EL (cell line): ENCODE measurements at places on chromosomes 12 and 14.

DNA sequence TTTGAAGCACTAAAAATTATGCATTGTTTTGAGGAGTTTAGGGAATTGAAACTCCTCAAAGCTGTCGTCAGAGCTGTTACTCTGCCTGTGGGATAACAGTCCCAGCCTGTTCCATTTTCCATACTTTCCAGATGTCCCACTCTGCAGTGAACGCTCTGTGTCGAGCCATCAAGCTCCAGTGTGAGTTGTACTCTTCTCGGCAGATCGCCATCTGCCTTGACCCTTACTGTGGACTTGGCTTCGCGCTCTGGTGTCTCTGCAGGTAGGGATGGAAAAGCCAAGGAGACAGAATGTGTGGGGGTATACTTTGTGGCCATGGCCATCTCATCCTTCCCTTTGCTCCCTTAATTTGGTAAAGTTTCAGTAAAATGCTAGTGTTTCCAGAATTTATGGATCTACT is 35.5 kb upstream of the ATF1 start:
- DNase-seq, result no peak

GRCh38 chr14:70137788-70138187 is 51.0 kb downstream of the SLC8A3 start:
- no peak for DNase-seq

DNA sequence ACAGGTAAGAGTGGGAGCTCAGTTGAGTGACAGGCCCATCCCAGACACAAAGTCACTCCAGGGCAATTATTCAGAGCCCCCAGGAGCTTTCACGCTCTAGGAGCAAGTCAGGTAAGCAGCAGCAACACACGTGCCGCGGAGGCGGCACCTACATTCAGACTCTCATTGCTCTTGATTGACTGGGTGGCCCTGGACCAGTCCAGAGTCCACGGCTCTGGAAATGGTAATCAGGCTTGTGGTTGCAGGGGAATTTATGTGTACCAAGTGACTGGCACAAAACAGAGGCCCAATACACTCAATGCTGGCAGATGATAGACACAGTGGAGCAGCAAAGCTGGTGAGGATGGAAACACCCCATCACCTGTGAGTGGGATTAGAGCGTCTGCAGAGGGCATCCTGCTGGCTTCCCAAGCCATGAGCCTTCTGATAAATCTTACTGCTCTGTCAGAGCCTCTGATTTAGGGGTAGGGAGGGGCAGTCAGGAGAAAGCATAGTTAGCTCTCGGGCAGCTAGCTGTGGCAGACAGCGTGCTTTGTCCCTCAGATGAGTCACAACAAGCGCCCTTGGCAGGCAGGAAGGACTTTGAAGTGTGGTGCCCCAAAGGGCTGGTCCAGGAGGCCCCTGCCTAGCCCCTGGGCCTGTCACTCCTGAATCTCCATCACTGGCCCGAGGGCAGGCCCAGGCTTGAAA is 344.7 kb downstream of the CACNA1C start:
- DNase-seq, result no peak

DNA sequence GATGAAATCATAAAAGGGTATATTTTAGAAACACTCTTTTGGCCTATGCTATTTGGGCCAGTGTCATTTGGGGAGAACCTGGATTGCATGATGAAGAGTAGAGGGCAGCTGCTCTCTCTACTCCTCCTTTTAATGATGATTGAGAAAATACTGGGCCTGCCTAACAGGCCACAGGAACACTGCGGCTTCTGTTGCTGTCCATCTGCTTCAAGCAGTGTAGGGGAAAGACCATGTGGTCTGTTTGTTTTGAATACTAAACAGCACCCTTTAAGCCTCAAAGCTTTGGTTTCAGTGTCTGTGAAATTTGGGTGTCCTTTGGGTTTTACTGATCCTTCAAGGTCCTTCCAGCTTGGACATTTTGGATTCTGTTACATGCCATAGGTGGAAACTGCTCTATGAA is 78.0 kb downstream of the TTC6 start:
- DNase-seq, result no peak

GRCh38 chr12:33370318-33370717 is 69.3 kb downstream of the SYT10 start:
- DNase-seq, result no peak

DNA sequence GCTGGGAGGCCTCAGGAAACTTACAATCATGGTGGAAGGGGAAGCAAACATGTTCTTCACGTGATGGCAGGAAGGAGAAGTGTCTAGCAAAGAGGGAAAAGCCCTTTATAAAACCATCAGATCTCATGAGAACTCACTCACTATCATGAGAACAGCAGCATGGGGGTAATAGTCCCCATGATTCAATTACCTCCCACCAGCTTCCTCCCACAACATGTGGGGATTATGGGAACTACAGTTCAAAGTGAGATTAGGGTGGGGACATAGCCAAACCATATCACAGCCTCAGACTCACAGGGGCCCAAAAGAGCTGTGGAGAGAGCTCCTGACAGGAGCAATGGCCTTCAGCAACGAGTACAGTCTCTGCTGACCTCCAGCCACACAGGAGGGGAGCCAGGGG is 151.4 kb downstream of the GXYLT1 start:
- no peak for DNase-seq

- peak; percentile 48 for DNase-seq
Measured at GRCh38 chr12:52010152-52010622, 3.4 kb downstream of the TAMALIN start.

DNA sequence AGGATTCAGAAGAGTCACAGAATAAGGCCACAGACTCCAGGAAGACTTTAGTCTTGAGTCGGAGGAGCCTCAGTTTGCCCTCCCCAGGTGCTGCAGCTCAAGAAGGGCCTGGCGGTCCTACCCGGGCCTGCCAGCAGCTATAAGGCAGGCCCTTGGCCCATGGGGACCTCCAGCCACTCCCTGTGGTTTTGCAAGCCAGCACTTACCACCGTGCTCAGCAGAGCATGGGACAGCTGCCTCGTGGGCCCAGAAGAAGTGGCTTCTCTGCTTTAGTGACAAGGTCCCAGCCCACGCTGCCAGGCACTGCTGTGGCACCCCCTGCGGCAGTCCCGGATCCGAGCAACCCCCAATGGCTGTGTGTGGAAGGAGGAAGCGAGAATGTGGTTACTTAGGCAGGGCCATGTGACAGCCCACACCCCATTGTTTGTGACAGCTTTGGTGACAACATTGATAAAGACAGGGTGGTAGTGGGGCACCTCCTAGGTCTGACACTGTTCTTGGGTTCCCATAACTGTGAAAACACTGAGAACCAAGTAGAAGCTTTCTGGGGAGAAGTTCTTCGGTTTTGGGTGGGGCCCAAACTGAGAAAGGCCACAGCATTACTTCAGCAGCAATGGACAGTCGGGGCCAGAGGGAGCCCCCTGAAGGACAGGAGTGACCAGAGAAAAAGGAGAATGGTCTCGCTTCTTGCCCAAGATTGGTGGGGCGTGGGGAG is at the start of gene SELPLG:
TSS of gene SELPLG (minus strand) at position 361 of the 715 bp plus-strand sequence. CDS start 9,587 bp downstream, outside the sequence.
- no peak for DNase-seq

DNA sequence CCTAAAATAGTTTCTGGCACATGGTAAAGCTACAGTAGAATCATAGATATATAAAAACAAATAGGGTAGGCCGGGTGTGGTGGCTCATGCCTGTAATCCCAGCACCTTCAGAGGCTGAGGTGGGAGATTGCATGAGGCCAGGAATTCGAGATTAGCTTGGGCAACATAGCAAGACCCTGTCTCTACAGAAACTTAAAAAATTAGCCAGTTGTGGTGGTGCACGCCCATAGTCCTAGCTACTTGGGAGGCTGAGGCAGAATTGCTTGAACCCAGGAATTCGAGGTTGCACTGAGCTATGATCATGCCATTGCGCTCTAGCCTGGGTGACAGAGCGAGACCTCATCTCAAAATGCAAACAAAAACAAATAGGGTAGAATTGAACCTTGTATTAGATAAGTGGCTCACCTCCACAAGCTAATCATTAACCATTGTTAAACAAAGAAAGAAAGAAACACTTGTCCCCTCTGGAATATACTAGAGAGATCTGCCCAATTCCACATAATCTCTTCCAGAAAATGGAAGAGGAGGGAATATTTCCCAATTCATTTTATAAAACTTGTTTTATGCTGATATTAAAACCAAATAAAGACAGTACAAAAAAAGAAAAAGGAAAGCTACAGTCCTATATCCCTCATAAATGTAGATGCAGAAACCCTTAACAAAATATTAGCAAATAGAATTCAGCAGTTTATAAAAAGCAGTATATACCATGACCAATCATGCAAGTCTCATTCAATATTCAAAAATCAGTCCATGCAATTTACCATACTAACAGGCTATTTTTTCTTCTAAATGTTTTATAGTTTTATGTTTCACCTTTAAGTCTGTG is 22.7 kb upstream of the DHRS2 start:
- no peak for DNase-seq

GRCh38 chr12:114682785-114683708 is 928 bp downstream of the TBX3 start:
- no peak for DNase-seq

GRCh38 chr14:22671622-22672021 is 27.5 kb upstream of the OR6J1 start:
- DNase-seq, result no peak

DNA sequence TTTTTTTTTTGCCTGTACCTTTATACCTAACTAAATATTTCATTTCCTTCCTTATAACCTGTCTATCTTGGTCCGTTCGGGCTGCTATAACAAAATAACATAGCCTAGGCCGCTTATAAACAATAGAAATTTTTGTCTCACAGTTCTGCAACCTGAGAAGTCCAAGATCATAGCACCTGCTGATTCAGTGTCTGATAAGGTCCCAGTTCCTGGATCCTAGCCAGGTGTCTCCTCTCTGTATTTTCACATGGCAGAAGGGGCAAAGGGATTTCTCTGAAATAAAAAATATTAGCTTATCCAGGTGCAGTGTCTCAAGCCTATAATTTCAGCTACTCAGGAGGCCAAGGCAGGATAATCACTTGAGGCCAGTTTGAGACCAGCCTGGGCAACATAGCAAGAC is 1046.6 kb upstream of the USP15 start:
- DNase-seq, result no peak

- DNase-seq, result no peak
Measured at GRCh38 chr12:28543021-28543890, 353.0 kb downstream of the CCDC91 start.

DNA sequence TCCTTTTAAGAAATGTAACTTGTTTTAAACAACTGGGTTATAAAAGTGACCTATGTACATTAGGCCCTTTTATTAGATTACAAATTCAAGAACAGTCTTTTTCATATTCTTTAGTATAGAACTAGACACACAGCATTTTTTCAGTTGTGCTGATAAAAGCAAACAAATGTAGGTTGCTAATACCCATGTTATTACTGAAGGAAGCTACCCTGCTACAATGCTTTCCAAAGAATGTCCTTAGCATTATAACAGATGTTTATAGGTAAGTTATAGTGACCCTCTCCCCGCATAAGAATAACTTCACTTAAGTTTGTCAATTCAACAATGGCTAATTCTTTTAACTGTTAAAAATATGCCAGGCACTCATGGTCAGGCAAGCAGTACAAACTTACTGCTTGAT is 17.9 kb downstream of the RTRAF start:
- no peak for DNase-seq

DNA sequence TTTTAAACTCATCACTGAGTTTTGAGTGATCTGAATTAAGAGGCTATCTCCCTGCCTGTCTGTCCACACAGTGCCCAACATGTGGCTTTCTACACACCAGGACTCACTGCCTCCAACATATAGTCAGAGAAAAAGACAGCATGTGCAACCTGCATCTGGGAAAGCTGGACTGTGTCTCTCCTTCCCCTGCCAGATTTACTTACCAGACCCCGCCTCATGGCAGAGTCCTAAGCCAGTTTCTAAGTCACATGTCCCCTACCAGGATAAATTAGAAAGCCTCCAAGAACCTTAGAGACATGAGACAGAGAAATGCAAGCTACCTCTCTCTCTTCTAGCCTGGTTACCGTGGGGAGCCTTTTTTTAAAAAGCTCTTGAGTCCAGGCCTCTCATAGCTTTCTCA is 2.7 kb upstream of the HDAC7 start:
- DNase-seq, result no peak

- DNase-seq, result no peak
Measured at GRCh38 chr14:90556012-90556477, 159.2 kb downstream of the CALM1 start.

- peak; percentile 61 for DNase-seq
Measured at GRCh38 chr12:120199595-120200306, 1.2 kb downstream of the RPLP0 start.

DNA sequence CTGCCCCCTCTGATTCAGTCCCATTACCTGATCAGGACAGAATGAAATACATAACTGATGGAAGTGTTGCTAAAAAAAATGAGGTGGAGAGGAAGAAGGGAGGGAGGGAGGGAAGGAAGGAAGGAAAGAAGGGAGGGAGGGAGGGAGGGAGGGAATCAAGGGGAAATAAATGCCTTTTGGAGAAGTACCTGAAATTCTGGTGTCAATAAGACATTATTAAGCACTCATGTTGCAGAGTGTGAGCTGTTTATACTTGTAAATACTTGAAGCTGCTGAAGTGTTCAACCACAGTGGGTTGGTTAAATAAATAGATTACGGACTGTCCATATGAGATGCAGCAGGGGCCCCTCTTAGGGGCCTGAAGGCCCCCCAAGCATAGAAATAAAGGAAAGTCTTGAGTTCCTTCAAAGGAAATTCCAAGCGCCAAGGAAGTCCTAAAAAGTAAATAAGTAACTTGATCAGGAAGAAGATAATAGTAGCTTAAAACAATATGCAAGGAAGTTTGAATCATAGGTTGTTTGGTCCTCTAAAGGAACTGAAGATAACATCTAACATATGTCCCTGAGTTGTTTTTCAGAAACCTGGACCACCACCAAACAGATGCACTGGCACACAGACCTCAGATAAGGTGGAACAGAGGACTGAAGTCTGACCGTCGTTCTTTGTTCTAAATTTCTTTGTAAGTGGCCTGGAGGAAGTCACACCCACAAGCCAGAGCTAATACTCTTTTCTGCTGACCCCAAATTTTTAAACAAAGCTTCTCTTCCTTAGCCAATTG is 110.8 kb downstream of the SEC23A start:
- DNase-seq, result no peak

DNA sequence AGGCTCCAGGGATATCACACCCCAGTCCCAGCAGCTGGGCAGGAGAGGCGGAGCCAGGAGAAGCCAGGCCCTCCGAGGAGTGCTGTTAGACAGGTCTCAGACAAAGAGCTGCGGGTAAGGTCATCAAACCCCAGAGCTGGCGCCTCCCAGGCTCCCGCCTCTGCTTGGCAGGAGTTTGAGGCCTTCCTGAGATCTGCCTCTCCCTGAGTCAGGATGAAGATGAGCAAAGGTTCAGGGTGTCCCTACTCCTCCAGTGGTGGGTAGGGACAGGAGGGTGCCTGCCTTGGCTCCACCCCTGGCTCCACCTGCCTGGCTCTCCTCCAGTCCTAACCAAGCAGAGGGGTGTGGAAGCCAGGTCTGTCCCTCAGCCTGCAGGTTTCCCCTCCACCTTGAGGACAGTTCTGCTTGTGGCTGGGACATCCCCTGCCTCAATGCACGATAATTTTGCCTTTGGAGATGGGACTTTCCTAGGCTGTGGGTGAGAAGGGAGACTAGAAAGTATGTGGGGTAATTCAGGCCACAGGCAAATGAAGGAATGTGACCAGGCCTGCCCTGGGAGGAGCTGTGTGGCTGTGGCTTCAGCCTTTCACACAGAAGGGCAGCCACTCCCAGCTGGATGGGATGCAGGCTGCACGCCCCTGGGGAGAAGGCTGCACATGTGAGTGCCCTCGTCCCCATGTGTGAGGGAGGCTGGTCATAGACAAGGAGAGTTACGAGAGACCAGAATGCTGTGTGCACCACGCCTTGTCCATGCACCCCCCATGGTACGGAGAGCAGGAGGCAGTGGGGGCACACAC is 2.2 kb downstream of the PLEKHG6 start:
- DNase-seq, result peak; percentile 49

GRCh38 chr12:26327975-26328644 is 132.7 kb downstream of the SSPN start:
- DNase-seq, result no peak
